ENCODE measurements at places on chromosomes 16 and 17. TPM values are rescaled to one million over a fixed set of nuclear protein-coding genes. Genes with fewer than 3 reads are reported as not detected.

The IL17C gene
- total RNA-seq = not detected

GRCh38 chr17:1787301-1787902 is 25.5 kb downstream of the SERPINF1 start:
- no peak for DNase-seq

GRCh38 chr17:32909787-32910369 is 18.1 kb upstream of the TMEM98 start:
- peak; percentile 41 for DNase-seq

DNA sequence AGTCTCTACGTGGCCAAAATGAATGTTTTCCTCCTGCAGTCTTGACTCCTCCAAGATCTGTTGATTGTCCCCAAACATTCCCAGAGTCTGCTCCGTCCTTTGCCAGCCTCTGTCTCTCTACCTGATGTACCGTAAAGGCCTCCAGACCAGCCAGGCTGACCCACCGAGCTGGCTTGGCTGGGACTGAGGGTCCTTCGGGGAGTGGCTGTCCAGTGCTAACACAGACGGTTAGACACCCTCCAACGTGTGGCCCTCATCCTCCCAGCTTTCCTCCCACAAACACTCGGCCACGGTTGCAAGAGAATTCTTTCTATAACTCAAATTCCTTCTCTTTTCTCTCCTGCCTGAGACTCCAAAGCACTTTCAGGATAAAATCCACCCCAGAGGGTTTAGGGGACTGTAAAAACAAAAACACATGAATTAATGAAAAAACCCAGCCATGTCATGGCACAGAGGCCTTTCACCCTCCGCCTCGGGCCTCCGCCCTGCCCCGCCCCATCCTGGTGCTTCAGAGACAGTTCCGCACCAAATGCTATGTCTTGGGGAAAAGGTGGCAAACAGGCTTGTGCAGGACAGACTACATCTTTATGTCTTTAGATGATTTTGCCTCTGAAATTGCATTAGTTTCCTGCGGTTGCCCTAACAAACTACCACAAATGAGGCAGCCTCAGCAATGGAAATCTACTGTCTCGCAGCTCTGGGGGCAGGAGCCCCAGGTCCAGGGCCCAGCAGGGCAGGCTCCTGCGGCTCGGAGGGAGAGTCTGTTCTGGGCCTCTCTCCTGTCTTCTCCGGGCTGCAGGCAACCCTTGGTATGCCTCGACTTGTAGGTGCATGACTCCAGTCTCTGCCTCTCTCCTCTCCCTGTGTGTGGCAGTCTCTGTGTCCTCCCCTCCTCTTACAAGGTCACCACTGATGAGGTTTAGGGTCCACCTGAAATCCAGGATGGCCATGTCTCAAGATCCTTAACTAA is 72.5 kb upstream of the CBX4 start:
- no peak for DNase-seq

Measured in activated T-helper 1 cell treated with anti-CD3 and anti-CD28 coated beads, Interleukin-12 subunit alpha, Interleukin-12 subunit beta, Interleukin-2, Interleukin-4 antibody, amounts not matched to agents 30 ng/mL and 10 ng/mL and 1 ng/mL, durations not matched to agents 14 hours and 24 hours and 36 hours (primary cell).